ENCODE measurements at places on chromosomes 1 and 21.

DNA sequence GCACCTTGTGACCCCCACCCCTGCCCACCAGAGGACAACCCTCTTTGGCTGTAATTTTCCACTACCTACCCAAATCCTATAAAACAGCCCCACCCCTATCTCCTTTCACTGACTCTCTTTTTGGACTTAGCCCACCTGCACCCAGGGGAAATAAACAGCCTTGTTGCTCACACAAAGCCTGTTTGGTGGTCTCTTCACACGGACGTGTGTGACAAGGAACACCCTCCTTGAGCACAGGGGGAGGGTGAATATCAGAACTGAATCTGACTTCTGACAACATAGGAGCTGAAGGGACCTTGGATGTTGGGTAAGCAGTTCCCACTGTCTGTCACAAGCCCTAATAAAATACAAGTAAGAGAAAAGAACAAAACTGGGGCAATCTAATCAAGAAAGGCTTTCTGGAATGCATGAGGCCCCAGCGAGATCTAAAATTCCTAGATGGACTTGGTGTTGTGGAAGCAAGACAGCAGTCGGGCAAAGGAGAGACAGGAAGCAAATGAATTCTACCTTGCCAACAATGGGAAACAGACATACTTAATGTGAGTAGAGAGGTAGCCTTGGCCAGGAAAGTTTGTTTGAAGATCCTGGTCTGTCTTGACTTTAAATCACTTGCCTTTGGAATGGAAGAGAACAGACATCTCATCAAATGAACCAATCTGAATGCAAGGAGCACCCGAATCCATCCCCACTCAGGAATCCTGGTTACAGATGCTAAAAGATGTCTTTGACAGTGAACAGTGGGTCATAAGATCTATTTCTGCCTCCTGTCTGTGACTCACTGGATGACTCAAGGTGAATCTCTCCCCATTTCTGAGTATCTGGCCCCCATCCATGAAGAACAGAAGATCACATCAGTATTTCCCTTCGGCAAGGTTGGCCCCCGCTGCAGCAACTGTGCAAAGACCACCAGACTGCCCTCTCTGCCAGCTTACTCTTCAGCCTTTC, 53.3 kb downstream of the OLFML3 start:
- no peak for DNase-seq

GRCh38 chr1:39132505-39133339, 71.8 kb upstream of the MACF1 start:
- DNase-seq: peak; percentile 56

DNA sequence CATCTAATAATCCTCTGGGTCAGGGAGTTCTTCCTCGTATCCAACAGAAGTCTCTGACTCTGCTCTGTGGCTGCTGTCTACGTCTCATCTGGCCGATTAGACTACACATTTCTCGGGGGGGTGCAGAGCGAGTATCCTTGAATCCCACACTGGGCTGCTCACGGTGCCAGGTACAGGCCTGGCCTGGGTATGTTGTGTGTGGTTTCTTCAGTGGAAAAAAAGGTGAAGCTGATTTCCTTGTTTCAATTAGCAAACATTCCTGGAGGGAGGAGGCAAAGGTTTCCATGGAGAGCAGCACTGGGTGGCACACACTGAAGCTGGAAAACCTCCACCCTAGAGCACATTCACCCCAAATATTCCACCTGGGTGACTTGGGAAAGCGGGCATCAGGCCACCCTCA, 2.0 kb upstream of the RAB7B start:
- DNase-seq: no peak

DNA sequence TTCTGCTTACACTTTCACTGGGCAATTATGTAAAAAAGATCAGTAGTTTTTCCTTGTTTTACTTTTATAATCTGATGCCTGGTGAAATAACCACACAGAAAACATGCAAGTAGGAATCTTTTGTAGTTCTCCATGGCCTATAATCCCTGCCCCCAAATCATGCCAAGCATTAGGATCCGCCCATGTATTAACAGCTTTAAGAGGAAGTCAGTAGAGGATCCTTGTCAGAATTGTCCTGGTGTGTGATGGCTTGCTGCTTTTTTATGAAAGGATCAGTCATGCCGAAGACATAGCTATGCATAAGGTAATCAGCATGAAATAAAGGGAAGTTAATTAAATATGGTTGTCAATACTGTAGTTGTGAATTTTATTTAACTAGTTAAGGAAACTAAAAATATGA, 20.0 kb downstream of the ADGRL2 start:
- DNase-seq: no peak

DNA sequence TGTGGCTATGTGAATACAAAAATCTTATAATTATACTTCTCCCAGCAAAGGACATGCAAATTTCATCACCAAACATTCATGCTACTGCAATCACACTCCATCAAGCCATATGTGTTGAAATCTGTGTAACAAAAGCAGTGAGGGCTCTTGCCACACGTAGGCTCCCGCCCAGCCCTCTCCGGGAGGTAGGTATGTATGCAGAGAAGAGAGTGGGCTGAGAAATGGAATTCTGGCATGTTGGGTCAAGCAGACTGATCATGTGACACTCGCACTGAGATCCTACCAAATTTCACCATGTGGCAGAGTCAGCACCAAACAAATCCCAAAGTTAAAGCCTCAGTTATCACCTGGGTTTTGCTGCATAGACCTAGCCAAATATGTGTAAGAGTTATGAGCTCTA, 49.7 kb downstream of the APP start:
- no peak for DNase-seq

Data from NCI-H748 treated with DMSO at 0.1 percent for 48 hours (cell line).